Naive thymus-derived CD4-positive, alpha-beta T cell (primary cell): ENCODE measurements at places on chromosomes 13 and 19.

GRCh38 chr19:46984077-46985010 is 35.3 kb upstream of the NPAS1 start:
- DNase-seq = no peak

DNA sequence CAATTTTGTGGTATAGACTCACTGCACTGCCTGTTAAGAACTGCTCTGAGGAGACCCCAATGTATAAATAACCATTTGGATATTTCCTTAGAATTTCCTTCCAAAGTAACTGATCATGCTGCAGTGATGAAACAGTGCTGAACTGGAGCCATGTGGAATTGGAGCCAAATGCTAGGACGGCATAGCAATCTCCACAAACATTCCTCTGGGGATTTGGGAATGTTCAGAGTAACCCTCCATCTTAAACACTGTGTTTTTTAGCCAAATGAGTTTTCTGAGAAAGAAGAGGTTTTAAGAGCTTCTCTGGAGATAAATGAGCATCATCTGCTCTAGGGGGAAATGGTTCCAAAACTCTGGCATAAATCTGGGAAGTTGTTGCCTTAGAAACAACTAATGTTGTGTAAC is 98.2 kb downstream of the OLFM4 start:
- no peak for DNase-seq

DNA sequence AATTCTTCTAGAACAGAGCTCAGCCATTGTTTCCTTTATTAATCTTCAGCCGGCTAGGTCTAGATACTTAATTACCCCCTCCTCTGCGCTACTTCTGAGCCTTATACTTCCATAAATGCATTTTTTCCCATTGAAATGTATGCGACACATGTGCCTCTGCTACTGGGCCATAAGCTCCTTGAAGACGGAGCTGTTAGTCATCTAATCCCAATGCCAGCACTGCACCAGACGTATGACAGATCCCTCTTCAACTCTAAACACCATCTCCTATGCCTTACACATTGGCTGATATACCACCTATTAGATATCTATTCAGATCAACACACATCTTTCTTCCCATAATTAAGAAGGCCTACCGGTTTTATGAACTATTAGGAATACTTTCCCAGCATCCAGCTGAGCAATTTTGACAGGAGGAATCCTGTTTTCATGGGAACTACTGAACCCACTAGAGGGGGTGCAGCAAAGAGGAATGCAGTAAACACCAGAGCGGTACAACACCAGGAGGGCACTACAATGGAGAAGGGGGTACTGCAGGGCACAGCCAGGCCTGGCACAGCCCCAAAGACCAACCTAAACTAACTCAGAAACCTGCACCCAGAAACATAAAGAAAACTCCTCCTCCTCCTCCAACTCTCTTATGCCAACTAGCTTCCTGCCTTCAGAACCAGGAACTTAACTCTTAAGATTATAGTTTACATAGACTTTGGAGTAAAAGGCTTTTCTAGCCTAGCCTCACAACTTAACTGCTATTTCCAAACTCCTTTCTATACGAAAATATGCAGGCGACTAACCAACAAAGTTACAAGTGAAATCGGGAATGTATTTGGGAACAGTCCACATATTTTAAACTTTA is 18.7 kb downstream of the STK24 start:
- DNase-seq = no peak

DNA sequence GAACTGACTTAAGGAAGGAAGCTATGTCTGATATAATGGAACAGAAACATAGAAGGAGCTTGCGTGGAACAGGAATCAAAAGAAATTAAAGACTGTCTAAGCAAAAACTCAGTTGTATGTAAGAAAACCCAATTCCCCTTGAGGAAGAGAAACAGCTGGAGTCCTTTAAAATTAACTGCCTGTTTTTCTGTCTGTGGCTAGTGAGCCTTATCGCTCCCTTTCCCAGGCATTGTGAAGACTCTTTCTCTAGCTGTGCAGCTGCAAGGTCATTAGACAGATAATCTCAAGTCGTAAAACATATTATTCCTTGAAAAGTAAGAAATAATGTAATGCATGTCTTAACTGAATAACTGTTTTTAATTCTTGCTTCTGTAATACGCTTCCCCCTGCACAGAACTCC is 39.7 kb upstream of the IGSF23 start:
- DNase-seq = no peak

DNA sequence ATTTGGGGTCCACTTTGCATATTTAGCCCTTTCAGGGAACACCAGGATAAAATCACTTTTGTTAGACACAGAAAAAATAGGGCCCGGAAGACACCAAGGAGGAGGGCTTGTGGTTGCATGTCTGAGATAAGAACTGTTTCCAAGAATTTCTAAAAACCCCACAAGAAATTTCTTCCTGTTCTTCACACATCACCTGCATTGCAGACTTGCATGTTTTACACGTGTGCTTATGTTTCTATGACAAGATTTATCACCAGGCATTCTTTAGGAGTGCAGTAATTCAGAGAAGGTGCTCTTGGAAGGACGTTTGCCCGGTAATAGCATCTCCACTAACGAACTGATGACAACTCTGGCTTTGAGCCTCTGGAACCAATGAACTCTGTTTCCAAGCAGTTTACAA is 7.1 kb upstream of the ACTL9 start:
- no peak for DNase-seq

DNA sequence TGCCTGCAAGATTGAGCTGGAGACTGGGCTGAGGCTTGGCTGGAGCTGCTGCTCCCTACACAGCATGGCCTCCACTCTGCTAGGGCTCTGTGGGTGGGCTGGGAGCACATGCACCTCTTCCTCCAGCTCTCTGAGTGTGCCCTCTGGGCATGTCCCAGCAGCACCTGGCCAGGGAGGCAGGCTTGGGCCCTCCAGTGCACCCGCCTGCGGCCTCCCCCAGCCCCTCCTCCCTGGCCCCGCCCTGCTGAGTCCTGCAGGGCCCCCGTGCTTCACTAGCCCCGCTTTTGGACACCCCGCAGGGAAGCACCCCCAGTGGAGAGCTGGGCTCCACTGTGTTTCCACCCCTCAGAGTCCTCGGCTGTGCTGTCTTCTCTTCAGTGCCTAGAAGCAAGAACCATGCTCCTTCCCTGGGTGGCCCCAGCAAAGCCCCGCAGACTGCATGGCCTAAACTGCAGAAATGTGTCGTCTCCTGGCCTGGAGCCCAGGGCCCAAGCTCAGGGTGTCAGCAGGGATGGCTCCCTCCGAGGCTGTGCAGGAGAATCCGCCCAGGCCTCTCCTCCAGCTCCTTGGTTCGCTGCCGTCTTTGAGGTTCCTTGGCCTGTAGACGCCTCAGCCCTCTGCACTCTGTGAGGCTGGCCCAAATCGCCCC is 5.0 kb upstream of the TEX29 start:
- no peak for DNase-seq

- DNase-seq = no peak
These were observed 10.6 kb downstream of the ONECUT3 start for GRCh38 chr19:1763648-1764639.

- no peak for DNase-seq
These were observed 113.7 kb downstream of the OLFM4 start for GRCh38 chr13:53142306-53142705.

- DNase-seq = no peak
These were observed 606 bp downstream of the PRDX2 start for GRCh38 chr19:12800923-12801465.

- no peak for DNase-seq
These were observed 19.3 kb upstream of the GATAD2A start for GRCh38 chr19:19385896-19386869.

- no peak for DNase-seq
These were observed 504.2 kb downstream of the GPC6 start for GRCh38 chr13:93730780-93731179.
